Stimulated activated CD8-positive, alpha-beta memory T cell treated with anti-CD3 and anti-CD28 coated beads, Interleukin-2, amount 100 ng/mL, for 1 hour (primary cell): ENCODE measurements at places on chromosomes 3 and 15.

DNA sequence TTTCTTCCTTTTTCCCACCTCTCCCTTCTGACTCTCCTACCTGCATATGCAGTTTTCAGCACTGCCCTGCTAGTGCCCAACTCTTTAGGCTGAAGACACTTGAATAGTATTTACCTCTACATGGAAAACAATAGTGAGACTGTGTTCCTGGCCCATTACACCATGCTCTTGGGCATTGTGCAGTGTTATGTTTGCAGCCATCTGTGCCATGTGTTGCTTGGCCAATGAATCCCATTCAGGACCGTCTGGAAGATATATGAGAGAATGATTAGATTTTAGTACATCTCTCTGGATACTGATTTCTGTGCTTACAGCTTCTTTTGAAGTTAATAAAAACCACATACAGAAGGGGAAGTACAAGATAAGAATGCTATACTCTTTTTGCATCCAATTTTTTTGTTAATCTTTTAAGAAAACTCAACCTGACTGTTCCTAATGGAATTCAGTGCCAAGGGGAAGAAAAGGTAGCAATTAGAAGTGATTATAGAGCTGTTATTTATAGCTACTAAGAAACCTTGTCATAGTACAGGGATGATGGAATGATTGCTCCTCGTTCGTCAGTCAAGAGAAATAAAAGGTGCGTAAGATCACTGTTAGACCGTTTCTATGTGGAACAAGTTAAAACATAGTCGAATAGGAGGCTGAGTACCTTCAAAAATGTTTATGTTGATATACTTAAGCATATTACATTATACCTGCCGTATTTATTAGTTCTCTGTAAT lies 58.9 kb downstream of the TMEM41A start:
- no peak for DNase-seq

DNA sequence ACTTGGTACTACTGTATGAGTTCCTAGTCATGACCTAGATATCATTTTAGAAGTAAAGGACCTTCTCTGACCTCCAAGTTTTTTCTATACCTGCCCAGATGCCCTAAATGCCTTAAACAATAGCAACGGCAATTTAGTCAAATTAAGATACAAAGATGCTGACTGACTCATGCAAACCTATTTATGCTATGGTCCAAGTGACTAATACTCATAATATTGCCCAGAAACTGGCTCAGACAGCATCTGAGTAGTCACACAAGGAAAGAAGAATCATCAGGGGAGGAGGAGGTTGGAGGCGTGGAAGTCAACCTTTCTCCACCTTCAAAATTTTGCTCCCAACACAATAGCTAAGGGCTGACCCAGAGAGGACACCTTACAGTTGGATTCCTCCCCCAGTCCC lies 6.8 kb downstream of the FYCO1 start:
- DNase-seq = no peak

DNA sequence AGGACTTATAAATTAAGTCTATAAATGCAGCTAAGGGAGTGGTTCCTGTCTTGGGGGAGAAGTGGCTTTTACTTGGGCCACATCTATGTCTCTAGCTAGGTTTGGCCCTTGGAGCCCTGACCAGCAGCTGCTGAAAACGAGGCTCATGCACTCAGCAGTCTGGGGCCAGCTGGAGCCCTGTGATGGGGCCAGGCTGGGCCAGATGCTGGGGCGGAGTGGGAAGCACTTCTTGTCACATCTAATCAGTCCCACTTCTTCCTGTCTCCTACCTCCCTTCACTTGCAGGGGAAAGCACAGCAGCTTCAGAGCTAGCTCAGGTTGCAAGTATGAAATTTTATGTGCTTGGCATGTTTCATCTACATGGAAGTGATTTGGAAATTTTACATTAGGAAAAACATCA lies 209.9 kb upstream of the ROPN1 start:
- no peak for DNase-seq

DNA sequence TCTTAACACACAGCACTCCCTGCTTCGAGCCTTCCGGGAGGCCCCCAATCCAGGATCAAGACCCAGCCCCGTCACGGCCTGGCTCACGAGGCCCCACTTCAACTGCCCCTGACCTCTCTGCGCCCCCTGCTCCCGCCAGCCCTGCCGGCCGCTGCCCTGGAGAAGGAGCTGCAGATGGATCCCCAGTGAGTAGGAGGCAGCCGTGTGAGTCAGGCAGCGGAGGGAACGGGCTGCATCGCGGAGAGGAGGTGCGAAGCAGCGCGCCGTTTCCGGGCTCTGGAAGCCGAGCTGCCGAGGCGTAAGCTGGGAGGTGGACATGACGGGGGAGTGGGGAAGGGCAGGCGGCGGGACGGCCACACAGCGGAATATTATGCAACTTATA lies 133.4 kb downstream of the TPRA1 start:
- no peak for DNase-seq

GRCh38 chr3:59043391-59043790 lies 6.4 kb downstream of the CFAP20DC start:
- no peak for DNase-seq

GRCh38 chr15:58606577-58607080 lies 142.9 kb downstream of the ADAM10 start:
- no peak for DNase-seq

- no peak for DNase-seq
These were observed 71.2 kb downstream of the DGKG start for GRCh38 chr3:186290796-186291195.

- DNase-seq = no peak
These were observed 201.4 kb downstream of the PLOD2 start for GRCh38 chr3:145959457-145960088.

- no peak for DNase-seq
These were observed 8.5 kb upstream of the FBLN2 start for GRCh38 chr3:13540297-13540995.

DNA sequence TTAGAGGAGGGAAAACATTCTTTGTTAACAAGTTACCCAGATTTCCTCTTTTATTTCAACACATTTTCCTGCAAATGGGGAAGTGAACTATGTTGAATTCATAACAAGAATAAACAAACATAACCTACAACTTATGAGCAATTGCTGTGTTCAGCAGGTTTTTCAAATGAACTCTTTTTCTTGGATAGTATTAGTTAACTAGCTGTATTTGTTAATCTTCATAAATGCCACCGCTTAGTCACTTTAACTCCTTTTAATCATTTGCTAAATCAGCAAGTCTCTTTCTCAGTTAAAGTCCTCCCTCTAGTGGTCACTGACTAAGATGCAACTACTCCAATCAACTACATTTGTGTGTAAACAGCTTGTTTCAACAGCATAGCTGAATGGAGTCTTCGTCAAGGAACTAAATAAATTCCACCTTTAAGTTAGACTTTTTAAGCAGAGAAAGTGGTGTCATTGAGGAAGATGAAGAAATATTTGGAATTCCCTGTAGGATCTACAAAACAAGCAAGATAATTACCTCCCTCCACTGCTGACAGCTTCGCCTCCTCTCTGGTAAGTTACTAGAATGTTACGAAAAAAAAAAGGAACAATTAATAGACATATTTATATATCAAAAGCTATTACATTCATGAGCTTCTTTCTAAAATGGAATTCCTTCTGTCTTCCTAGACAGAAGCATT lies 1122.0 kb downstream of the ROBO1 start:
- DNase-seq = no peak

DNA sequence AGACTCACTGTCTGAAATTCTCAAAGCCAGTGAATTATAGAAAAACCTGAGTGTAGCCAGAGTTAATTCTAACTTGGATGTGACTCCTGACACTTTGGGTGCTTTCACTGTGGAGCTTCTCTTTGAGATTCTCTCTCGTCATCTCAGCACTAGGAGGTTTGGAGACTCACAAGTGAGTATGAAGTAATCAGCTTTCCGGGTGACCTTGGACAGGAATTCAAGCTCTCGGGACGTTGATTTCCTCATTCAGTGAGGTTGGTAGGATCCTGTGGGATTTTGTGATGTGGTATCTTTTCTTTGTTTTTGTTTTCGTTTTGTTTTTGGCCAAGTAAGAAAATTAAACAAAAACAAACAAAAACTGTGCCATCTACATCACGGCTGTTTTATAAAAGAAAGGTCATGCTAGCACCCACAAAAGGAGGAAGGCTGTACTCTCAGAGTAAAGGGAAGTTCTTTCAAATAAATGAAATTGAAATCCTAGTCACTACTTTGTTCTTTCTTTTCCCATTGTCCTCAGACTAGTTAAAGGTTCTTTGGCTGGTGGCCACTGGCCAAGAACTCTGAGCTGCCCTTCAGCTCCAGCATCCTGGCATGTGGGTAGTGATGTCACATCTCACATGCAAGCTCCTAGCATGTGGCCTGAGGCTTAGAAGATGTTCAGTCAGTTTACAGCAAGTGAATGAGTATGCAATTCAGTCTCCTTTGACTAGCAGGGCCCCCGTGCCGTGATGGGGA lies 263.3 kb upstream of the TPM1 start:
- DNase-seq = no peak

- no peak for DNase-seq
These were observed 22.1 kb downstream of the MAPKAPK3 start for GRCh38 chr3:50639055-50639494.

DNA sequence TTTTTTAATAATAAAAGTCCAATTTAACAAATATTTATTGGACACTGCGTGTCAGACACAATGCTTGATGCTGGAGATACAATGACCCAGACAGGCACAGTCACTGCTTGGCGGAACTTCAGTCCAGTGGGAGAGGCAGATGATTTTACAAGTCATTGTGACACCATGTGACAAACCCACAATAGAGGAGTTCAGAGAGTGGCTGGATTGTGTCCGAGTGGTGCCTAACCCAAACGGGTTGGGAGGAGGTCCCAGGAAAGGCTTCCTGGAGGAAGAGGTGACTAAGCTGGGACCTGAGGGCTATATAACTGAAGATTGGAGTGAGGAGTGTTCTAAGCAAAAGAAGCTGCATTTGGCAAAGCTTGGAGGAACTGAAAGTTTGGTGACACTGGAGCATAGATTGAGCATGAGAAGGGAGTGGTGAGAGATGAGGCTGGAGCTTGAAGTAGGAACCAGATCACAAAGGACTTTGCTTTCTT lies 41.4 kb downstream of the CRTC3 start:
- DNase-seq = no peak

DNA sequence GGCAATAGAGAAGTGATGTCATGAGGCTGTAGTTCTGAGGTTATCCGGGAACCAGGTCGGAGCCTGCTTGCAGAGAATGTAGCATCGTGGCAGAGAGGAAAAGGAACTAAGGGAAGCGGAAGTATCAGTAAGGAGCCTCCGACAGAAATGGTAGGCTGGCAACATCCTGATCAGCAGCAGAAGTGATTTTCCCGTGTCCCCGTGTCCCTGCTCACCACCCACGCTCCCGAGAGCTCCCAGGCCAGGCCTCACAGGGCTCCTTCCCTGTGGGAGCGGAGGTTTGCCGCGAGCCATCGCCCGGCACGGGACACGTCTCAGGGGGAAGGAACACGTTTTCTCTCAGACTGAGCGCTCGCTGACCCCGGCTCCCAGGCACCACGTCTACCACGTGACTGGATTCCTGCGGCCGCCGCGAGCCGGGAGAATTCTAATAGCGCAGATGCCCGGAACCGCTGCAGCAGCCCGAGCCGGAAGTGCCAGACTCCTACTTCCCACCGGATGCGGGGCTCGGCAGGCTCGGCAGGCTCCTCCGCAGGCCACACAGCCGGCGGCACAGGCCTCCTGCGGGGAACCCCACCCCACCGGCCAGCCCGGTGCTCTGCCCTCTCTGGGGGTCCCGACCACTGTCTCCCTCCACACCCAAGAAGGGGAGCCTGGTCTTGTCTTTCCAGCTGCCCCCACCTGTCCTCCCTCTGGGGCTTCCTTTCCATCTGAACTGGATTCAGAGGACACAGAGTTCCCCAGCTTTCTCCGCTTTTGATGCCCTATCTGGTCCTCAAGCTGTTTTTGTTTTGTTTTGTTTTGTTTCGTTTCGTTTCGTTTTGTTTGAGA lies 99.3 kb downstream of the BDH1 start:
- DNase-seq = no peak

GRCh38 chr3:141952611-141953010 lies 76.2 kb downstream of the ATP1B3 start:
- no peak for DNase-seq

GRCh38 chr3:114128826-114129225 lies 50.0 kb downstream of the DRD3 start:
- no peak for DNase-seq

DNA sequence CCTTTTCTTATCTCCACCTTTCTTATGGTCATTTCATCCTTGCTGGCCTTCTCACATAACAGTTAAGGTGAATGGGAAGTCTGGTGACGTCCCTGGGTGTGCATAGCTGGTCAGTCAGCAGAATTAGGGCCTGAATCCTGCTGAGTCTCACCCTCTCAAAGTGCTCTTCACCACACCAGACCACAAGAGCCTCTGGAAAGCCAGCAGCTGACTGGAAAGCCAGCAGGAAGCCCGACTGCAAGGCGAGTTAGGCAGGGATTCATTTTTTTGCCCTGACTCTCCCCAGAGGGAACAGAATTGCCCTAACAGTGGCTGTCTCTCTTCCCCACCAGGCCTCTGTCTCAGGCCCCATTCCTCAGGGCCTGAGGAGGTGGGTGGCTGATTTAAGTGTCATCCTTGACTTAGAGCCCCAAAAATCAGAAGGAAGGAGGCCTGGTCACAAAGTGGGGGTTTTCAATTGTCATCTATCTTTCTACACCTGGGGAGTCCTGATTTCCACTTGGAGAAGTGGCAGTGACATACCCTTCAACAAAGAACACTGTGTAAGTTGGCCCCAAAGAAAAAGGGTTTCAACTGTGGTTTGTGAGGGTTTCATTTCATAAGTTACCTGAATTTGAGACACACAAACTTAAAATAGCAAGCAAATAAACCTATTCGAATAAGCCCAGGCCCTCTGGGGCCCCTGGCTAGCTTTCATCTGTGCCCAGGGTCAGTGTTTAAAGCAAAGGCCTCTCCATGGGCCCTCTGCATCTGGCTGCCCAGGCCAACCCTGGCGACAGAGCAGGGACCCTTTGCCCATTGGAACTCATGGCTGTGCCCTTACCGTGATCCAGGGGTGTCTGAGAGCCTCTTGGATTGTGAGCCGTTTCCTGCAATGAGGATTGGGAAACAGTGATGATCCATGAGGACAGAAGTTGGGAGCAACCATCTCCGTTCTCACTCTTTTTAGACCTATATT lies 90.5 kb upstream of the HERC1 start:
- no peak for DNase-seq

DNA sequence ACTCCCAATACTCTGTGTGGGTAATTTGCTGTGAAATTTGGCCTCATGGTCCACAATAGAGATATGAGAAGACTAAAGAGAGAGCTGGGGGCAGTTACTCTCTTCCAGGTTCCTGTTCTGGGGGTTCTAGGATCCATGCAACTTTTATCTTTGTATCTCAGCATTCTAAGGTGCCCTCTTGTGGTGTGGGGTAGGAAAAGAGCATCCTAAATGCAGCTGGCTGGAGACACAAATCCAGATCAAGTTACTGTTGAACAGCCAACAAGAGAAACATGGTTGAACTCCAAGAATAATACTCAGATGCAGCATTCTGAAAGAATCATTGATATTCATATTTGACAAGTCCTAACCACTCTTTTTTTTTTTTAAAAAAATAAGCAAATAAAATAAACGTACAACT lies 238.2 kb downstream of the GREM1 start:
- no peak for DNase-seq
